ENCODE measurements at places on chromosomes 12 and 14.

- no peak for DNase-seq
Observed at GRCh38 chr12:5384015-5384414, 47.9 kb upstream of the NTF3 start.

- no peak for DNase-seq
Observed at GRCh38 chr12:57899010-57899662, 42.2 kb upstream of the ATP23 start.

- DNase-seq, result no peak
Observed at GRCh38 chr14:61233436-61233956, 47.6 kb downstream of the TMEM30B start.

GRCh38 chr14:90522571-90523191, 125.9 kb downstream of the CALM1 start:
- DNase-seq, result no peak

- no peak for DNase-seq
Observed at GRCh38 chr14:63322897-63323573, 4.3 kb upstream of the GPHB5 start.

GRCh38 chr14:91851563-91851962, 15.8 kb downstream of the TC2N start:
- DNase-seq, result no peak

GRCh38 chr12:117069926-117070900, 29.0 kb downstream of the TESC start:
- DNase-seq, result no peak

Data from NCI-H2081 treated with DMSO at 0.1 percent for 48 hours (cell line).